ENCODE measurements at places on chromosomes 12 and 14.
A peak's percentile ranks its signal among the peaks of the same experiment; 100 is the strongest.

- H3K27ac ChIP-seq, result no peak overlapping the region
- no peak for DNase-seq
- no peaks in the 10 kb centered on the region for H3K4me1 ChIP-seq
- H3K27me3 ChIP-seq, result no peaks in the 10 kb centered on the region
- no peaks in the 10 kb centered on the region for H3K36me3 ChIP-seq
Measured at GRCh38 chr12:128903236-128903635, 50.0 kb downstream of the GLT1D1 start.

- no peak overlapping the region for H3K27ac ChIP-seq
- H3K4me1 ChIP-seq, result no peaks in the 10 kb centered on the region
- H3K4me3 ChIP-seq, result no peak overlapping the region
- no peaks in the 10 kb centered on the region for H3K36me3 ChIP-seq
Measured at GRCh38 chr12:58396239-58396638, 454.9 kb downstream of the ATP23 start.

DNA sequence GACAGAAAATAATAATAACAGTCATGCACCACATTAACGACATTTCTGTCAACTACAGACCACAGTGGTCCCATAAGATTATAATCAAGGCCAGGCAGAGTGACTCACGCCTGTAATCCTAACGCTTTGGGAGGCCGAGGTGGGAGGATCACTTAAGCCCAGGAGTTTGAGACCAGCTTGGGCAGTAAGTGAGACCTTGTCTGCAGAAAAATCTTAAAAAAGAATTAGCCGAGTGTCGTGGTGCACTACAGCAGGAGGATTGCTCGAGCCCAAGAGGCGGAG, 8.6 kb downstream of the NAB2 start:
- peaks cover 25% of the 10 kb centered on the region for H3K36me3 ChIP-seq
- DNase-seq, result no peak
- peaks cover 26% of the 10 kb centered on the region for H3K4me1 ChIP-seq
- H3K4me3 ChIP-seq, result no peak overlapping the region
- H3K27ac ChIP-seq, result no peak overlapping the region

DNA sequence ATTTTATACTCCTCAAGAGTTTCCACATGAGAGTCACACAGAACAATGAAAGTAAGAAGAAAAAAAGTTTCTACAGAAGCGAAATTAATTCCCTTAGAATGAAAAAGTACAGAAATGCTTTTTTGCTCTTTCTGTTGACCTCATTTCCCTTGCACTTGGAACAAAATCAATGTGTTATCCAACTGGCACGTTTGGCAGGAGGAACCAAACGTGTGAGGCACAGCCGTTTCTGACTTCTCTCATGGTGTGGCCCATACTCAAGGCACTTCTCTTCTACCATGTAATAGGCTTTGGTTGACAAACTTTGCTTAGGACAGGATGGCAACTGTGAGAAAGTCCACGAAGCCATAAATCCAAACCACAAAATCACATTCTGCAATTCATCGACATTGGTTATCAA, 297.0 kb downstream of the FUT8 start:
- no peaks in the 10 kb centered on the region for H3K36me3 ChIP-seq
- no peaks in the 10 kb centered on the region for H3K27me3 ChIP-seq
- H3K27ac ChIP-seq, result no peak overlapping the region
- no peak overlapping the region for H3K4me3 ChIP-seq

DNA sequence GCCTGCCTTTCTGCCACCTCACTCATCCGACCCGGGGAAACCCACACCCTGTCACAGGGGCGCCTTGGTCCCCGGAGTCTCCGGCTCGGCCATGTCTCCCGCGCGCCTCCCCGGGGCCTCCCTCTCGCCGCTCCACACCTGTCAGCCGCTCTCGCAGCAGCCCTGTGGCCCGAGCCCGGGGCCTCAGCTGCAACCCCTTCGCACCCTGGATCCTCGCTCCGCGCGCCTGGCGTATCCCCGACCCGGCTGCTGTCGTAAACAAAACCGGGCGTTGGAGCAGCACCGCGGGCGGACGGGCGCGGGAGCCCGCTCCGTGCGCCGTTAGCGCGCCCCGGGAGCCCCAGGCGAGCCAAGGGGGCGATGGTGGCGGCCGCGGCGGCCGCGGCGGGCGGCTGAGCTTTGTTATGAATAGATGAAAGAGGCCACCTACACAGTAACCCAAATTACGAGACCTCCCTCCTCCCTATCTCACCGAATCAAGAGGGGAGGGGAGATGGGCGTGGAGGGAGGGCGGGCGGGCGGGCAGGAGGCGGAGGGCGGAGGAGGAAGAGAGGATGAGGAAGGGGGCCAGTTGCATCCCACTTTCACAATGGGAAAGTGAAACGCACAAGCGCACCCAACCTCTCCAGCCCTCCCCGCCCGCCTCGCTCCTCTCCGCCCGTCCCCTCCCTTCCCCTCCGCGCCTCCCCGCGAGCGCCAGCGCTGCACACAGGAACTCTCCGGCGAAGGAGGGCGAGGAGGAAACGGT, at the start of gene PLXNC1:
TSS of gene PLXNC1 (plus strand) at position 587 of the 748 bp plus-strand sequence. CDS start 395 bp downstream, outside the sequence.
- peak within 1 kb of the TSS; percentile 91 for H3K4me3 ChIP-seq
- H3K36me3 ChIP-seq, result peaks cover 7% of the 10 kb centered on the region
